Esophagus mucosa (tissue), 1 donor: ENCODE measurements at places on chromosomes 4 and X.

- ATAC-seq = no peak
These were observed 56.5 kb downstream of the SORBS2 start for GRCh38 chr4:185755451-185755850.

- ATAC-seq = no peak
These were observed 57.1 kb downstream of the PDLIM5 start for GRCh38 chr4:94508806-94509205.

GRCh38 chr4:888029-888428 is 44.1 kb downstream of the GAK start:
- ATAC-seq = no peak

- ATAC-seq = peak; percentile 100
These were observed at the start of gene HADH for GRCh38 chr4:107989537-107990386. HADH (plus strand) TSS chr4:107989889; CDS start chr4:107989933, 44 bp downstream.

DNA sequence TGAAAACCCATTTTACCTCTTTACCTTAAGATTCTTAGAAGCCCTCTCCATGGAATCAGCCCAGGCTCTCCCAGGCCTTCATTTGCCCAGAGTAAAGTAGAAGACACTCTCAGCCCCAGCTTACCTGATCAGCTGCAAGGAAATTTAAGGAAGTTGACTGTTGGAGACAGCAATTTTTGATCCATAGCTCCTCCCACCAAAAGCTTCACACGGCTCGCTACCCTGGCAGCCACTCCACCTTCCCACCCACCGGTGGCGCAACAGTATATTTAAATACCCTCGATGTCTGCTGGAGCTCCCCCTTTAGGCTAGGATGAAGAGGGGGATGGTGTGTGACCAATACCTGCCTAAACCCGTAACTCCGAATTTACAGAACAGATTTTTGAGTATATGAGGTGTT is 75.4 kb downstream of the MBNL3 start:
- ATAC-seq = no peak

DNA sequence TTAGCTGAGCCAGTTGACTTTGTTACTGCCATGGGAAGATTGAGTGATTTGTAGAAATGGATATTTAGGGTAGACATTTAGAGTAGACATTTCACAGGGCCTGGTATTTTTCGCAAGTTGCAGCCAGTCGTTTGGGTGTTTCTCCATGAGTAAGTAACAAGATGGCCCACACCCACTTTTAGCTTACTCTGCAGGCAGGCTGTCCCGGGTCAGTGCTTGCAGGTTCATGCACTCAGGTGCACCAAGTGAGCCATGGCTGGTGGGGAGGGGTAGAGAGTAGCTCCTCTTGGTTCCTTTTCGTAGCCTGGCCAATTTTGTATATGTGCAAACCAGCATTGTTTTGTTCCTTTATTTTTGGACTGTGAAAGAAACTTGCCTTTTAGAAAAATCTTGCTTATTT is 145.6 kb downstream of the POLA1 start:
- ATAC-seq = peak; percentile 76
